ENCODE measurements at places on chromosomes 5 and 9.

DNA sequence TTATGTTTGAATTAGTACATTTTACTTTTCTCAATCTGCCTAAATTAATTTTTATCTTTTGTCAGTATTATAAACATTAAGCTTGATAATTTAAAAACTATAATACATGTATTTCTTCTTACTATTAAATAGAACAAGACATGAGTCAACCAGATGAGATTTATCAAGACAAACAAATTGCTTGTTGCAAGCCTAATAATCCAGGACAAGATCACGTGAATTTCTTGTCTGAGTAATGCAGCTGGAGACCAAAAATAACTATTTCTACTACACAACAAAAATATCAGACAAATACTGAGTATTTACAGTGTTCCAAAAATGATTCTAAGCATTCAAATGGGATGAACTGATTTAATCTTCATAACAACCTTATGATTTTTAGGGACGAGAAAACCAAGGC is 339.1 kb upstream of the PRR16 start:
- DNase-seq: no peak

DNA sequence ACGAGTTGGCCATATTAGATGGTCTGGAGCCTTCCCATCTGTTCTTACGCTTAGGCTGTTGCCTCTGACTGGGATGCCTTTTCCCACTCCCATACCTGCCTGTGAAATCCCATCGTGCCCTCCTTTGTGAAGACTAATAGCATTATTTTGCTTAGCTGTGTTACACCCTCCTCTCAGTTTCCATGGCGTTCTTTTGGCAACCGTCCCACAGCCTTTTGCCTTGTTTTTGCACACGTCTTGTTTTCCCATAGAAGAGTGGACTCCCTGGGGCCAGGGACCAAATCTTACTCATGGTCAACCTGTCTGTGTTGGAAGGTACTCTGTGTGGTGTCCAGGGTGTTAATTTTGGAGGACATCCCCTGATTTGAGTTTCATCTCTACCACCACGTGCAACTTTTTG is 242.1 kb downstream of the HSPA4 start:
- DNase-seq: no peak

- peak; percentile 79 for DNase-seq
Observed at GRCh38 chr5:76337953-76338451, 65.1 kb upstream of the IQGAP2 start.

DNA sequence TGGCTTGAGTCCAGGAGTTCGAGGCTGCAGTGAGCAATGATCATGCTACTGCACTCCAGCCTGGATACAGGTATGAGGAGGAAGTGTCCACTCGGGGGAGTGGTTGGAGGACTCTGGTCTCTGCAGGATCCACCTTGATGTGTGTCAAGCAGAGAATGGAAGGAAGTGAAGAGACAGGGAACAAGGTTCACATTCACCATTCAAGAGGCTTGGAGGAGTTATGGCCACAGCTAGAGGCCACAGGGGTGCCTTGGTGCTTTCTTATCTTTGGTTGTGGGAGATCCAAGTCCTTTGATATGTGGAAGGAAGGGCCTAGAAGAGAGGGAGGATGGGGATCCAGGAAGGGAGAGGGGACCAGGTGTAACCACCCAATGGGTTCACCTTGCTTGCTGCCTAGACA is 5.4 kb upstream of the CERCAM start:
- DNase-seq: no peak

- no peak for DNase-seq
Observed at GRCh38 chr5:119930490-119930889, 301.1 kb downstream of the FAM170A start.

Measured in WERI-Rb-1 (cell line).